Small intestine (tissue), 16 donors: ENCODE measurements at places on chromosomes 3 and 15.
A peak's percentile ranks its signal among the peaks of the same experiment; 100 is the strongest.

- peak; percentile 67 for DNase-seq
Measured at GRCh38 chr3:16897254-16897926, 12.6 kb downstream of the PLCL2 start.

- no peak for DNase-seq
Measured at GRCh38 chr15:77085297-77085696, 14.4 kb upstream of the TSPAN3 start.

DNA sequence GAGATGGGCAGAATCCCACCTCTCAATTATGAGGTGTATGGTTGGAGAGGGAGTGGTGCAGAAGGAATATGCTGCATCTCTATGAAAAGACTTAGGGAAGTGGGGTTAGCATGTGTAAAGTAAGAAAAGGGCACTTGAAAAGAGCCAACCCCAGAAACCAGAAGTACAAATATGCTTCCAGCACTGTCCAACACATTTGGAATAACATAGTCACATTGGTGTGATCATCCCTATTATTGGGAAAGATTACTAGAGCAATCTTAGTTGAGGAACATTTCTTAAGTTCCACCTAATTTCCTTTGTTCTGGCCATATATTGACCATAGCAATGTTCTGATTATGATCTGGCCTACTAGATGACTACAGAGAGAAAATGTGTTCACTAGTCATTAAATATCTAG is 34.3 kb downstream of the HMG20A start:
- DNase-seq, result no peak

GRCh38 chr3:8985411-8985831 is 22.1 kb upstream of the RAD18 start:
- no peak for DNase-seq

DNA sequence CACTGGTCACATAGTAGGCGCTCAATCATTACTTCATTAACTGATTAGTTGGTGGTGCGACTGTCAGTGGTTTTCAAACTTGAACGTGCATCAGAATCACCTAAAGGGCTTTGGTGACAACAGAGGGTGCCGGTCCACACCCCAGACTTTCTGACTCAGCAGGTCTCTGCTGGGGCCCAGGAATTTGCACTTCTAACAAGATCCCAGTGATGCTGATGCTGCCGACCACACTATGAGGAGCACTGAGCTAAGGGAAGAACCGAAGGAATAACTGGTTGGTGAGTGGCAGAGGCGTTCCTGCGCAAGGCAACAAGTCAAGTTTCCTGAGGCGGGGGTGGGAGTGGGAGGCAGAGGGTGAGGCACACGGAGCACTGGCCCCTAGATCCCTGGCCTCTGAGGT is 18.8 kb downstream of the HAPLN3 start:
- DNase-seq, result no peak
